ENCODE measurements at places on chromosomes 2 and 18.

GRCh38 chr2:200305797-200306195 lies 697 bp upstream of the SPATS2L start:
- DNase-seq, result no peak

GRCh38 chr2:113901943-113902342 lies 12.1 kb downstream of the ACTR3 start:
- peak; percentile 12 for DNase-seq

- no peak for DNase-seq
Measured at GRCh38 chr2:26139269-26140183, 33.4 kb upstream of the GAREM2 start.

GRCh38 chr18:8754995-8755960 lies 49.9 kb downstream of the MTCL1 start:
- no peak for DNase-seq

DNA sequence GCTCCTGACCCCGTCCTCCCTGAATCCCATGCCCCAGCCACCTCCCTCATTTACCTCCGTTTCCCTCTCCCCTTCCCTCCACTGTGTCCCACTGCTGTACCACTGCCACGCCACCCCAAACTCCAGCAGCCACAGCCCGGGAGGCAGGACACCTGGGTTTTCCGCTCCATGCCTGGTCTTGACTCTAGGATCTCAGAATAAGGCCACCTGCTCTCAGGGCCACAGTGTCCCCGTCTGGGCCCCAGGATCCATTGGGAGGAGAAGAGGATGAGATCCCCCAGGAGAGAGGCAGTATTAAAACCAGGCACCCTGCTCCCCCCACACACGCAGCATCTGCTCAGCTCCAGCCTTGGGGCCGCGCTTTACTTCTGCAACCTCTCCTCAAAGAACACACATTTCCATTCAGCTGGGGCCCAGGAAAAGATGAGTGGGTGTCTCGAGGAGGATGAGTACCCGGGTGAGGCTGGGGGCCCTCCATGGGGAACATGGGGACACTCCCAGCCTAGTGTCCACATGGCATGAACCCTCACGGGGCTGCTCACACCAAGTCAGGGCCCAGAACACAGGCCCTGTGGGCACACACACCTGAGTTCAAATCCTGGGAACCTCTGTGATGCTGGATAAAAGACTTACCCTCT lies 32.8 kb upstream of the TNS1 start:
- no peak for DNase-seq

- DNase-seq, result no peak
Measured at GRCh38 chr2:112162956-112163355, 24.8 kb downstream of the FBLN7 start.

GRCh38 chr18:48694295-48694694 lies 155.5 kb downstream of the CTIF start:
- no peak for DNase-seq

DNA sequence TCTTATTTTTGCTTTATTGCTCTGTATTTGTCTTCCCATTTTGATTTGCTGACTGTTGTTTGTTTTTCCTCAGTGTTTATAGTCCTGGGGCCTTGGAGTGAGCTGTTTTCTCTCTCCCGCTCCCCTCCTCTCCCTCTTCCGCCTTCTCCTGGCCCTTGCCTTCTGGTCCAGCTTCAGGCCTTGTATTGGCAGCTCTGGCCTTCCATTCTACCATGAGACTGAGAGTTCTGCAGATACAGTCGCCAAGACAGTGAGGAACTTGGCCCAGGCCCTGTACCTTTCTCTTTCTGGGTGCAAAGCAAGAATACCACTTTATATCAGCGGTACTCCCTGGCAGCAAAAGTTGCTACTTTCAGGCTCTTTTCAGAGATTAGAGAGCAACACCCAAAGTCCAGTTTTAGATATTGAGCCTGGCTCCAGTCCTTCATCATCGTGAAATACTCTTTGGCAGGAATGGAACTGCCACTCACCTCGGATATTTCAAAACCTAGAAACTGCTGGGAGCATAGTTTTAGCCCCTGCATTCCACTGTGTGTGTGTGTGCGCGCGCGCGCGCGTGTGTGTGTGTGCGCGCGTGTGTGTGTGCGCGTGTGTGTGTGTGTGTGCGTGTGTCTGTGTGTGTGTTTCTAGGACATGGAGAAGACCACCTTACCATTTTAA lies 17.1 kb upstream of the L3MBTL4 start:
- DNase-seq, result no peak

DNA sequence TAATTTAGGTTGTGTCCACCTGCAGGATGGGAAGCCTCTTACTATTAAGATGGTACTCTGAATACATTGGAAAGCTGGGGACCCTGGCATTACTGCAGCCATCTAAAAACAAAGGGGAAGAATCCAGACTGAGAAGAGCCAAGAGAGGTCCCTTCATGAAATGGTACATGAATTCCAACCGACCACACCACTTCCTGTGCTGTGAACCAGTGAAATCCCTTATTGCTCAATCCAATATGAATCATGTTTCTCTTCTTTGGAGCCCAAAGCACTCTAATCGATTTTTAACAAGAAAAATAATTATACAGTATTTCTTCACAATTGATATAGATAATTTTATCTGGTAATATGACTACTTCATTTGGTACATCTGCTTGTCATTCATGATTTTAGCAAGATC lies 479.7 kb upstream of the RAB6C start:
- DNase-seq, result no peak

DNA sequence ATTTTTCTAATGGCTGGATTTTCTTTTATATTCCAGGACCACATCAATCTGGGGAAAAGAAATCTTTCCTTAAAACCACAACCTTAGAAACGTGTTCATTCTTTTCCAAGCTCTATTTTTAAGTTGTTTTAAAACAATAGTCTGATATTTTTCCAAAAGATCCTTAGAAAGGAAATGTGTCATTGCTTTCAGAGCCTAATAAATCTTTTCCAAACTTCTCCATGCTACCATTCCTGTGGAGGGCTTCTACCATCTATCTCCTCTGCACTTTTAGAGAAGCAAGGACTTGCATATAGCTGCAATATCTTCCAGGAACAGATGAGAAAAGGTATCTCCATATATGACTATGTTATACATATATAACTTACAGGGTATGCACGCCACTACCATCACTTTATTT lies 21.2 kb downstream of the WDFY1 start:
- DNase-seq, result no peak

- no peak for DNase-seq
Measured at GRCh38 chr2:11814979-11815510, 68.6 kb downstream of the LPIN1 start.

DNA sequence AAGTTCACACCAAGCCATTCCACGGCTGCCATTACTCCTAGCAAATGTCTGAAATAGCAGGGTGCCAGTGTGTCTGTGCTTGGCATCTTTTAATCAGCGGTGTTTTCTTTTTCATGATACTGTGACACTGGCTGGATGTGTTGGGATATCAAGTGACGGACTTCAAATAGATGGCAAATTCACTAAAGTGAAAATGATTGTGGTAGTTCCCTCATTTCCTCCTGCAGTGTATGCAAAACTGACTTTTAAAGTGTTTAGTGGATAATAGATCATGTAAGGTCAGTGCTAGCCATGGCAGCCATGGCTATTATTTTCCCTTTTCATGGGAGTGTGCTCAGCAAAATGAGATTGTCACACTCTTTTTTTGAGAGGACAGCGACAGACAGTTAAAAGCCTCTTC lies 261.5 kb upstream of the SIX3 start:
- DNase-seq, result no peak

DNA sequence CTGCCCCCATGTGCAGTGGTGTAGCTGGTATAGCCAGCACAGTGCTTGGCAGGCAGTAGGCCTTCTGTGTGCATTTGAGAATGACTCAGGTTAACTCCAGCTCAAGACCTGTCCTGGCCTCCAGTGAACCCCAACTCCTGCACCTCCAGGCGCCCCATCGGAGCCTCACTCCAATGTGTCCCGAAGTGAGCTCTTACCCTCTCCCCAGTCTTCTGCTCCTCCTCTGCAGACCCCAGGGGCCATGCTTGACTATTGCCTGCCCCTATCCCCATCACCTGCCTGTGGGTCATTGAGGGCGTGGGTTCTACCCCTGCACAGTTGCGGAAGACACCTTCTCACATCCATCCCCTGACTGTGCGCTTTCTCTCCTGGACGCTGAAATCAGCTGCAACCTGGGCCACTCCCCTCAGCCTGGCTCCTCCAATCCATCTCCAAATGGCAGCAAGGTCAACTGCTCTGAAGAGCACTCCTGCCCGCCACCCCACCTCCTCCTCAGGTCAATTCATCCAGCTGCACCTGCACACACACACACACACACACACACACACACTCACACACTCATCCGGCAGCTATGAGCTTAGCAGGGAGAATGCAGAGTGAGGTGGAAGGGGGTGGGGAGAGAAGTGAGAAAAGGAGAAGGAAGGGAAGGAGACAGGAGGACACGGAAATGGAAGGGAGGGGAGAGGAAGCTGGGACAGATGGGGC lies 130.3 kb upstream of the GLI2 start:
- DNase-seq, result peak; percentile 51

DNA sequence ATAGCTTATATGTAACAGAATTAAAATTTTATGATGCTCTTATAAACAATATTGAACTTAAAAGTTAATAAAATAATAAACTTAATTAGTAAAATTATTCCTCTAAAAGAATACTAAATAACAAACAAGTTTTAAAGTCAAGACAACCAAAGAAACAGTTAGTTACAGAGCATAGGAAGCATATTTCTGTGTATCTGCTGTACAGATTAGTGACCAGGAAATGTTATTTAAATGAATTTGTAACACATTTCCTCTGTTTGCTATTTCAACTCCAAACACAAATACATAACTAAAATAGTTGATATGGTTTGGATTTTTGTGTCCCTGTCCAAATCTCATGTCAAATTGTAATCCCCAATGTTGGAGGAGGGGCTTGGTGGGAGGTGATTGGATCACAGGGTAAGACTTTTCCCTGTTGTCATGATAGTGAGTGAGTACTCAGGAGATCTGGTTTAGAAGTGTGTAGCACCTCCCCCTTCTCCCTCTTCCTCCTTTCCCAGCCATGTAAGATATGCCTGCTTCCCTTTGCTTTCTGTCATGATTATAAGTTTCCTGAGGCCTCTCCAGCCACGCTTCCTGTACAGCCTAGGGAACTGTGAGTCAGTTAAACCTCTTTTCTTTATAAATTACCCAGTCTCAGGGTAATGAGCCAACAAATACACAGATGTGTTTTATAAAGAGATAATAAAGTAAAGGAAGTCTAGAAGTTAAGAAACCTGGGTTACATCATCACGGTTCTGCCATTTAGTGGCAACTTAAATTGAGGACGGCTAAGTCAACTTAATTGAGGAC lies 51.8 kb downstream of the ROCK2 start:
- no peak for DNase-seq

- no peak for DNase-seq
Measured at GRCh38 chr2:65724752-65725151, 292.4 kb upstream of the SPRED2 start.

DNA sequence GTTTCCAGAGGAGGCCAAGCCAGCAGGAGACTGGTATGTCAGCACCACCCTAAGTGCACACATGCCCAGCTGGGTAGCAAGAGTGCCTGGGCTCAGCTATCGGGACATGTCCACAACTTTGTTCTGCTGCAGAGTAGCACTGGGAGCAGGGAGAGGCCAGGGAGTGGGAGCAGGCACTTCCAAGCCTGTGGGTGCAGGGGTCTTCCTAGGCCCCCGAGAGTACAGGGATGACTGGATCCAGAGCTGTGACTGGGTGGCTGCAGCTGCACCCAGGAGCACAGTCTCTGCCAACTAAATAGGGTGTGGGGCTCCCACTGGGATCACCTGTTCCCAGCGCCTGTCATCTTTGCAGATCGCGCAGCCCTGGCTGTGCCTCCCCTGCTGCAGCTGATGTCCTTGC lies 256.0 kb upstream of the HNMT start:
- DNase-seq, result no peak

DNA sequence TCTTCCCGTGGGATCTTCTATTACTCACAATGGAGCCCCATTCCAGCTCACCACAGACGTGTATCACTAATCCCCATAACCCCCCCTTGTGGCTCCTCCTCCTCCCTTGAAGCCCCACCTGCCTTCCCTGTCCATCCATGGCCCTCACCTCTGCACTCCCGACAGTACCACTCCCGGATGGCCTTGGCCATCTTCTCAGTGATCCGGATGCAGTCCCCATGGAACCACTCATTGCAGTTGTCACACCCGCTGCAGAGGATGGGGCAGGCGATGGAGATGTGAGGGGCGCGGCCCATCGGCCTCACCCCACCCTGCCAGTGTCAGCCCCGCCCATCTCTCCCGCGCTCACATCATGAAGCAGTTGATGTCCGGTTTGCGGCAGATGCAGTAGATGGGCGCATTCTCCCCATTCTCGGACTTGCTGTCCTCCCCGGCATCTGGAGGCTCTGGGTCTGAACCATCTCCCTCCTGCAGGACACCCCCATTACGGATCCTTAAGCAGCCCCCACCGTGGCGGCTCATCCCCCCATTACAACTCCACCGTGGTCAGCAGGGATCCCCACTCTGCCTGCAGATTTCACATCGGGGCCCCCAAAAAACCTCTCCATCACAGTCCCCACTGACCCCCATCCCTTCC lies 983 bp downstream of the CXXC1 start:
- no peak for DNase-seq

GRCh38 chr2:187438455-187438854 lies 9.6 kb downstream of the CALCRL start:
- no peak for DNase-seq

- DNase-seq, result no peak
Measured at GRCh38 chr2:16009560-16009959, 69.2 kb downstream of the MYCN start.

DNA sequence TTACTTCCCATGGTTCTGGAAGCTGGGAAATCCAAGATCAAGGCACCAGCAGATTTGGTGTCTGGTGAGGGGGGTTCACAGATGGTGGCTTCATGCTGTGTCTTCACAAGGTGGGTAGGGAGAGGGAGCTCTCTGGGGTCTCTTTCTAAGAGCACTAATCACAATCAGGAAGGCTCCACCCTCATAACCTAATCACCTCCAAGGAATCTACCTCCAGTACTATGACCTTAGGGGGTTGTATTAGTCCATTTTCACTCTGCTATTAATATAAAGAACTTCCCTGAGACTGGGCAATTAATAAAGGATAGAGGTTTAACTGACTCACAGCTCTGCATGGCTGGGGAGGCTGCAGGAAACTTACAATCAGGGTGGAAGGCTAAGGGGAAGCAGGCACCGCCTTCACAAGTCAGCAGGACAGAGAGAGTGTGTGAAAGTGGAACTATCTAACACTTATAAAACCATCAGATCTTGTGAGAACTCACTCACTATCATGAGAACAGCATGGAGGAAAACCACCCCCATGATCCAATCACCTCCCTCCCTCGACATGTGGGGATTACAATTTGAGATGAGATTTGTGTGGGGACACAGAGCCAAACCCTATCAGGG lies 17.6 kb downstream of the TBC1D8 start:
- no peak for DNase-seq

- no peak for DNase-seq
Measured at GRCh38 chr2:113119111-113119510, 8.3 kb upstream of the IL1RN start.

- DNase-seq, result no peak
Measured at GRCh38 chr2:236179236-236180075, 11.3 kb upstream of the GBX2 start.

- DNase-seq, result no peak
Measured at GRCh38 chr2:73257021-73257420, 22.9 kb downstream of the CCT7 start.

- no peak for DNase-seq
Measured at GRCh38 chr2:103355287-103355686, 593.5 kb downstream of the TMEM182 start.
